ENCODE measurements at places on chromosomes 7 and 10.

DNA sequence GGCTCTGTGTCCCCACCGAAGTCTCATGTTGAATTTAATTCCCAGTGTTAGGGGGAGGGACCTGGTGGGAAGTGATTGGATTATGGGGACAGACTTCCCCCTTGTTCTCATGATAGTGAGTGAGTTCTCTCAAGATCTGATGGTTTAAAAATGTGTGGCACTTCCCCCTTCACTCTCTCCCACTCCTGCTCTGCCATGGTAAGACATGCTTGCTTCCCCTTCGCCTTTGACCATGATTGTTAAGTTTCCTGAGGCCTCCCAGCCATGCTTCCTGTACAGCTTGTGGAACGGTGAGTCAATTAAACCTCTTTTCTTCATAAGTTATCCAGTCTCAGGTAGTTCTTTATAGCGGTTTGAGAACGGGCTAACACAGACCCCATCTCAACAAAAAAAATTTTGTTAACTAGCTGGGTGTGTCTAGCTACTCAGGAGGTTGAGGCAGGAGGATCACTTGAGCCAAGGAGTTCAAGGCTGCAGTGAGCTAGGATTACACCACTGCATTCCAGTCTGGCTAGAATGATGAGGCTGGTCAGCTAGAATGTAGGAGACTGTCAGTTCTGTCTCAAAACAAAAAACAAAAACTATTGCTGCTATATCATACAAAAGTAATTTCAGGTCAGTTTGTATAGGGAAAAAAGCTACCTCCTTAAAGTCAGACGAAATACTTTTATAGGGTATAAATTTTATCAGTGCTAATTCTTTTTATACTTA lies 57.7 kb downstream of the ATAD1 start:
- no peak for DNase-seq

- DNase-seq: no peak
Observed at GRCh38 chr10:14705548-14706230, 69.0 kb downstream of the FAM107B start.

DNA sequence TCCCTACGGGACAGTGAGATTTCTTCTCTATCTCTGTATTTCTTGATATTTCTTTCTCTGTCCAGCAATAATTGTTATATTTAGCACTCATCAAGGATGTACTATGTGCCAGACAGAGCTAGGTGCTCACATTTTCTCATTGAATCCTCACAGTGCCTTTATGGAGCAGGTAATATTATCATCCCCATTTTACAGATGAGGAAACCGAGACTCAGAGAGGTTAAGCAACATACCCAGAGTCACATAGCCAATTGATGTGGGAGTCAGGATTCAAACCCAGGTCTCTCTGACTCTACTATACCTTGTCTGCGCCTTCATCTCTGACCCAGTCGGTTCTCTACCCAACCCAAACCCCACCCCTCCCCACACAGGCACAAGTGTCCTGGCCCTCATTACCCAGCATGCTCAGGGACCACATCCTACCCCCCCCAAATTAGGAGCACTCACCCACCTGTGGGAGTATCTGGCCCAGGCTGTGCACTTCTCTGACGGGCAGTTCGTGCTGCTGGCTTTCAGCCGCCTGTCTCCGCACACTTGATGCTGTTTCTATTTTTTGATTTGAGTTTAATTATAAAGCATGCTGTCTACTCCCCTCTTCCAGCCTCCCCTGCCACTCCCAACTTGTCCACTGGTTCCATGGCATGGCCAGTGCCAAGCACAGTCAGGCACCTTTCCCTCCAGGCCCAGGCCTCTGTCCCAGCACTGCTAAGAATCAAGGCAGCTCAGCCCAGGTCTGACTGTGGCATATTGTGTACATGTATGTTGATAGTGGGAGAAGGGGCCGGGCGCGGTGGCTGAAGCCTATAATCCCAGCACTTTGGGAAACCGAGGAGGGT lies 9.8 kb upstream of the SAMD8 start:
- no peak for DNase-seq

GRCh38 chr7:1744296-1745017 lies 74.4 kb downstream of the ELFN1 start:
- DNase-seq: no peak

GRCh38 chr10:124586142-124586541 lies 124.5 kb downstream of the LHPP start:
- DNase-seq: no peak

- DNase-seq: peak; percentile 9
Observed at GRCh38 chr7:141369422-141369821, 181.8 kb upstream of the AGK start.

DNA sequence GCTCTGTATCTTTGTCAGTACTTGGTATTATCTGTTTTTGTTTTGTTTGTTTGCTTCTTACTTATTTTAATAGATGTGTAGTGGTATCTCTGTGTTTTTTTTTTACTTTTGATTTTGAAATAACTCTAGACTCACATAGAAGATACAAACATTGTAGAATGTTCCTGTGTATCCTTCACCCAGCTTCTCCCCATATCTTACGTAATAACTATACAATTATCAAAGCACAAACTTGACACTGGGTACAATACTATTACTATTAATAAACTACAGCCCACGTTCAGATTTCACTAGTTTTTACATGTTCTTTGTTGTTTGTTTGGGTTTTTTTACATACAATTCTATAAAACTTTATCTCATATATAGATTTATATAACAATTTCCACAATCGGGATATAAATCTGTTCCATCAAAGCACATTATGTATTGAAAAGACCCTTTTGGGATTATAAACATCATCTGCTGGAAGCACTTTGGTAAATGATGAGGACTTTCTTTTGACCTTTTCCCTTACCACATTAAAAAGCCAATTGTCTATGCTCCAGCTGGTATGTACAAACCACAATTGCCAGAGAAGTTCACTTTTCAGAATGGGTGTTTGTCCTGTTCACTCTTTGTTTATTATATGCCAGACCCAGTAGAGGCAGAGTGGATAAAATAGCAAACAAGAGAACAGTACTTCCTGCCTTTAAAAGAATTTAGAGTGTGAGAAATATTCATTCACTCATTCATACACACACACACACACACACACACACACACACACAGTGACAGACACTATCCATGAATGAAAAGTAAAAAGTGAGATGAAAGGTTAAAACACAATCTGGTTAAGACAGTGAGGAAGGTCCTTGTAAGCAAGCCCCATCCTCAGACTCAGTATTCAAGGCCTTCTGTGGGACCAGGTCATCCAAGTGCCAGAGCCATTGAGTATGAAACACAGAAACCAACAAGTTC lies 113.0 kb downstream of the SGMS1 start:
- DNase-seq: no peak

- DNase-seq: no peak
Observed at GRCh38 chr10:85262992-85263391, 934.6 kb downstream of the CCSER2 start.

GRCh38 chr7:19161671-19162070 lies 16.4 kb upstream of the FERD3L start:
- DNase-seq: no peak

GRCh38 chr10:13614530-13615332 lies 28.0 kb downstream of the PRPF18 start:
- no peak for DNase-seq

GRCh38 chr10:17213646-17214349 lies 12.3 kb upstream of the TRDMT1 start:
- no peak for DNase-seq

DNA sequence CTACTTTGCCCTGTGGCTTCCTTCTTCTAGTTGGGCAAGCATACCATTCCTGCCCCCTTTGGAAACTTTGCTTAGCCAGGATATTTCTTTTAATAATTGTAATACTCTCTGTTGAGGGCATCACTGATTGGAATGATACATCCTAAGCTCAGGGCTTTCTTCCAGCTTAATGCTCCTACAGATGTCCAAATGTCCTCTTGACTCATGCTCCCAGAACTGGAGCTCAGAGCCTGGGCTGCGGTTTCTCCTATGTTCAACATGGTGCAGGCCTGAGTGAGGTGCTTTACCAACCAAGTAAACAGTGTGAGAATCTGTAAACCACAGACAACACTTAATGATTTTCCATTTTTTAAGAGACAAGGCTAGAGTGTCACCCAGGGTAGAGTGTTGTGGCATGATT lies 108.6 kb downstream of the LRRC4 start:
- no peak for DNase-seq

DNA sequence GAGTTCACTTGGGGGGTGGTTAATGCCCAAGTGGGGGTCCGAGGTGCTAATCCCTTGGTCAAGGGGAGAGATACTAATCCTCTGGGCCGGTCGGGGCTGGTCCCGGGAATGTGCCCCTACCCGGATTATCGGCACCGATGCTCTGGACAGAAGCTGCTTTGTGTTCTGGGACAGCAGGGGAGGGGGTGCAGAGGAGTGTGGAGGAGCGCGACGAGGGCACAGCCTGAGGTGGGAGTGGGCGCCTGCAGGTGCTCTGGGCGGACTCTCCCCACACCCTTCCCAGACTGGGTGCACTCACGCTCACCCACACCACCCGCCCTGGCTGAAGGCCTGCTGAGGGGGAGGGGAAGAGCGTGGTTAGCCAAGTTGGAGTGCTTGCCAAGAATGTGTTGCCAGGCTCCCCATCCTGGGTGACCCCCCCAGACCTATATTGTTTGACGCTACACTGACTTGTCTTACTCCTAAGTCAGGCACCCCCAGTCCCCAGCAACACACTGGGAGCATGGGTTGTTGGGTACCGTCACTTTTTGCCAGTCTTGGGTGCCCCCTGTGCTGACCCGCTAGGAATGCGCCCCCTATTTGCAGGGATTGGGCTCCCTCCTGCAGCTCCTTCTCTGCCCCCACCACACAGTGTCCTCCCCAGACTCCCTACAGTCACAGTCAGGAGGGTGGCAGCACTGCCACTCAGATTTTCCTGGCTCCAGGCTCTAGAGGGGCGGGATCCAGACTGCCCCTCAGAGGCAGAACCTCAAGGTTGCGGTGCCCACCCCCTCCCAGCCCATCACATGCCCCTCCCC lies 1.2 kb downstream of the SLC4A2 start:
- peak; percentile 24 for DNase-seq

DNA sequence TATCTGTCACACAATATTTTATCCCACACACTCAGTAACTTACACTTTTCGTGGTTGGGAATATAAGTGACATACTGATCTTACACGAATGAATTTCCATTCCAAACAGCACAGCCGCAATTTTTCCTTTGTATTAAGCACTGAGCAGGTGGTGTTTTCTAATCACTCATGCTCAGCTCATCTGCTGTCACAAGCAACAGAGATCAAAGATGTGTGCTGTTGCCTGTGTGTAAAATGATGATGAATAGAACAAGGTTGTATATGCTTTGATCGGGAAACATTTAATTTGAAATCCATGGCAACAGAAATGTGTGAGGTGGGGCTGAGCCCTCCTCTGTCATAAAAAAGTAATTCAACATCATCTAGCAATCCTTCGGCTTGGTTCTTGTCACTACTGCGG lies 927.7 kb upstream of the MBL2 start:
- no peak for DNase-seq

- no peak for DNase-seq
Observed at GRCh38 chr10:100446130-100446761, 16.6 kb upstream of the WNT8B start.

GRCh38 chr10:127945948-127946711 lies 39.2 kb downstream of the PTPRE start:
- no peak for DNase-seq

DNA sequence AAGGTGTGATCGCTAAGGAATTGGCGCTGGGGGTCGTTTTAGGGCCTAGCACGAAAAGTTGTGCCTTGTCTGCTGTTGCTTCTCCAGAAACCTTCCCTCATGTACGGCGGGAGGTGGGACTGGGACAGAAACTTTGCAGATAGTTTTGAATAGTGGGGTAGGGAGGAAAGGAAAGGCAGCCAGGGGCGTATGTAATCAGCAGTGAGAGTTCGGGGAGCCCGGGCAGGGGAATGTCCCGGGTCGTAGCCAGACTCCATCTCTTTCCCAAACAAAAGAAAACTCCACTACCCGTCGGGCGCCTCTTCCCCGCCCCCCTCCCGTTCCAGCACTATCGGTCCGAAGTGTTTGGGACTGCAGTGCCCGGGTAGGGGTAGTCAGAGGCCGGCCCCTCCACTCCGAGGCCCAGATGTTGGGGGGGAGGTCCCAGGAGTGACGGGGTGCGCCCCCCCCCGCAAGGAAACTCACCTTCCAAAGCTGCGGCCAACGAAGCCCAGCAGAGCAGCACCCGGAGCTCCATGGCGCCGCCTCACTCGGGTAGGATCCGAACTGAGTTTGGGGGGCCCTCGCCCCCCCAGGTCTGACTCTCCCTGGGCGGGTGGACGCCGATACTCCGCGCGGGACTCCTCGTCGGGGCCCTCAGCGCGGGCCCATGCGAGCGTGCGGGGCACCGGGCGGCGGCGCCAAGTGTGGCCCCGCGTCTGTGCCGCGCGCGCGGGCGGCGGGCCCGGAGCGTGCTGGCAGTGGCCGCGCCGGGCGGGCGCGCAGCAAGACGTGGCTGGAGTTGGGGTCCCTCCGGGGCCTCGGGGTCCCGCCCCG lies 601 bp downstream of the EPHB4 start:
- DNase-seq: no peak

DNA sequence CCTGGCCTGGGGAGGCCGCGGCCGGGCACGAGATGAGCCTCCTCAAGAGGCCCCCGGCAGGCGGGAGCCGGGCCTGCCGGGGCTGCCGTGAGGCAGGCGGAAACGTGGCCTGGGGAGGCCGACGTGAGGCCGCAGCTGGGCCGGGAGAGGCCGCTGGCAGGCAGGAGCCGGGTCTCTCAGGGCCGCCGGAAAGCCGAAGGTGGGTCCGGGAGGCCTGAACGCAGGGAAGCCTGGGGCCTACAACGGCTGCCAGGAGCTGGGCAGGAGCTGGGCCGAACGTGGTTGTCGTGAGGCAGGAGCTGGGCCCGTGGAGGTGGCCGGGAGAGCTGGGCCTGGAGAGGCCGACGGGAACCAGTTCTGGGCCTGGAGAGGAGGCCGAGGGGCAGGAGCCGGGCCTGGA lies 171.9 kb downstream of the TPST1 start:
- no peak for DNase-seq

DNA sequence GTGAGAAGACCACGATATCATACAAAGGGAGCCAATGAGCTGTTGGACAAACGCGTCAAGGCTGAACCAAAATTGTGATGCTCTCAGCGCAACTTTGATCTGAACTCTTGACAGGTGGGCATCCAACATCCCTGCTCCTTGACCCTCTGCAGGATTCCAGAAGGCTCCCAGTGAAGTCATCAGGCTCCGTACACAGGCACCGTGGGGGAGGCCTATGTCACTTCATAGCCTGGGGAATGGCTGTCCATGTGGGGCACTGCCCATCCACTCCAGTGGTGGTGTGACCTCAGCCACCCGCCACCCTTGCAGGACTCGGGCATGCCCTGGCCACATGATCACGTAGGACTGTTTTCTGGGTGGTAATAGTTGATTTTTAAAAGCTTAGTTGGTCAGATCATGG lies 233.8 kb upstream of the GRB10 start:
- DNase-seq: no peak

GRCh38 chr10:49784681-49785080 lies 22.6 kb upstream of the OGDHL start:
- DNase-seq: no peak

GRCh38 chr7:42753811-42754363 lies 158.0 kb downstream of the C7orf25 start:
- DNase-seq: no peak
